ENCODE measurements at places on chromosomes 5 and 9.
A peak's percentile ranks its signal among the peaks of the same experiment; 100 is the strongest.

DNA sequence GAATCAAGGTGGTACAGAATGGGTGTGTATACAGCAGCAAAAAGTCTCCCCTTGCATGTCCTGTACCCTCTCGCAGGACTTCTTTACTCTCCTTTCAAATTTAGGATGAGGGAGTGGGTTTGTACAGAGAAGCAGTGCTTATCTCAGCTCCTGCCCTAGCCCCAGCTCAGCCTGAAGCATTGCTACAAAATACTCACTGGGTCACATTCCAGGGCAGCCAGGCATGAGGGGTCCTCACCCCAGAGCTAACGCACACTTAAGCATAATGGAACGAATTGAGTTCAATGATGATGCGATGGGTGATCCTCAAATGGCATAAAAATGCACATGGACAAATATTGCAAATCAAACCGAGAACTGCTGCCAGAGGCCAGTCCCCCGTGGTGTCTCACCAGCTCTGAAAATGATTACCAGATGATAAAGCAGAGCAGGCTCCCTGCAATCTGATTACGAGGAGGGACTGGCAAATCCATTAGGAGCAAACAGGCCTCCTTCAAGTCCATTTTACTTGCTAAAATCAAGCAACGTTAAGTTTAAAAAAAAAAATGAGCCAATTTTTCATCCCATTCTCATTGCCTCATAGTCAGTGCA lies 231.6 kb upstream of the TAS2R1 start:
- DNase-seq: no peak

DNA sequence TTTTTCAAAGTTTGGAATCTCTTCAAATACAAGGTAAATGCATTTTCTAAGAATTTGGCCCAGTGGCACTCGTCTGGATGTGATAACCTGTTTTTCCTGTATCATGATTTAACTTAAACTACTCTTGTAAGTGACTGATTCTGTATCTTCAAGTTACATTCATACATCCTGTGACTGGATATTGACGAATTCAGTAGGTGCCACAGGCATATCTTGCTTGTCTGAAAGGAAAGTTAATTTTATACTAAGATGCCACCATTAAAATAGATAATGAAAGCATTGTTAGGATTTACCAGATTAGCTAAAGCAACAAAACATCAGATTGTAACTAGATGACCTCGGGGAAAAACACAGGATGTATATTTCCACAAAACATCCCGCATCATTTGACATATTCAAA lies 175.3 kb upstream of the ZNF608 start:
- DNase-seq: no peak

- DNase-seq: no peak
Observed at GRCh38 chr5:17401470-17402288, 96.4 kb upstream of the TAF11L2 start.

DNA sequence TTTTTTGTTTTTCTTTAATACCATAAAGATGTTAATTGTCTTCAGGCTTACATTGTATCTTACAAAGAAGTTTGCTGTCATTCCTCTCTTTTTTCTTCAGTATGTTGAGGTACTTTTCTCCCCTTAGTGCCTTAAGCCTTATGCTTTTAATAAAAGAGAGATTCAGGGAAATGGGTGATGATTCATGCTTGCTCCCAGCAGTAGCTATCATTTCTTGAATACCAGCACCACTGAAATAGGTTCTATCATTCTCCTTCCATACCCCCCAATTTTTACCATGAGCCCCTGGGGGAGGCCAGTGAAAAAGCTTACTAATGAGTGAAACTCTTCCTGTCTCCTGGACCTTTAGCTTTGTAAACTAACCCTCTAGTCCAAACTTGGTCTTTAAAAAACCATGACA lies 165.0 kb downstream of the FBXL7 start:
- no peak for DNase-seq

DNA sequence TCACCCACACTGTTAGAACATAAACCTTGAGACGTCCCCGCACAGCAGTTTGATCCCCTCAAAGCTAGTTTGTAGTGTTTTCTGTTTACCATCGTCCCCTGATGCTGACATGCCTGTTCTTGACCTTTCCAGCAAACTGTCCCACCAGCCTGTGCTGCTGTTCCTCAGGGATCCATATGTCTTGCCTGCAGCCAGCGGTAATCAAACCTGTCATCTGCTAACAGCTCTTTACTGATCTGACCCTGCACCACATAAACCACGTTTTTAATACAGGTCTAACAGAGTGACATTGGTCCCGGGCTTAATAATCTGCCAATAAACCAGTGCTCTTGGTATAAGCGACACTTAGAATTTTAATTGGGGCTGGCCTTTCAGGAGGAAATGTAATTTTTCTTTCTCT lies 34.7 kb downstream of the PPIC start:
- DNase-seq: no peak

GRCh38 chr5:127950707-127951391 lies 132.7 kb upstream of the SLC12A2 start:
- DNase-seq: no peak

GRCh38 chr9:12923468-12924009 lies 148.7 kb downstream of the LURAP1L start:
- no peak for DNase-seq

GRCh38 chr9:128728298-128728697 lies 4.4 kb upstream of the ZDHHC12 start:
- DNase-seq: no peak

- DNase-seq: no peak
Observed at GRCh38 chr9:96486386-96487028, 36.5 kb downstream of the HABP4 start.

DNA sequence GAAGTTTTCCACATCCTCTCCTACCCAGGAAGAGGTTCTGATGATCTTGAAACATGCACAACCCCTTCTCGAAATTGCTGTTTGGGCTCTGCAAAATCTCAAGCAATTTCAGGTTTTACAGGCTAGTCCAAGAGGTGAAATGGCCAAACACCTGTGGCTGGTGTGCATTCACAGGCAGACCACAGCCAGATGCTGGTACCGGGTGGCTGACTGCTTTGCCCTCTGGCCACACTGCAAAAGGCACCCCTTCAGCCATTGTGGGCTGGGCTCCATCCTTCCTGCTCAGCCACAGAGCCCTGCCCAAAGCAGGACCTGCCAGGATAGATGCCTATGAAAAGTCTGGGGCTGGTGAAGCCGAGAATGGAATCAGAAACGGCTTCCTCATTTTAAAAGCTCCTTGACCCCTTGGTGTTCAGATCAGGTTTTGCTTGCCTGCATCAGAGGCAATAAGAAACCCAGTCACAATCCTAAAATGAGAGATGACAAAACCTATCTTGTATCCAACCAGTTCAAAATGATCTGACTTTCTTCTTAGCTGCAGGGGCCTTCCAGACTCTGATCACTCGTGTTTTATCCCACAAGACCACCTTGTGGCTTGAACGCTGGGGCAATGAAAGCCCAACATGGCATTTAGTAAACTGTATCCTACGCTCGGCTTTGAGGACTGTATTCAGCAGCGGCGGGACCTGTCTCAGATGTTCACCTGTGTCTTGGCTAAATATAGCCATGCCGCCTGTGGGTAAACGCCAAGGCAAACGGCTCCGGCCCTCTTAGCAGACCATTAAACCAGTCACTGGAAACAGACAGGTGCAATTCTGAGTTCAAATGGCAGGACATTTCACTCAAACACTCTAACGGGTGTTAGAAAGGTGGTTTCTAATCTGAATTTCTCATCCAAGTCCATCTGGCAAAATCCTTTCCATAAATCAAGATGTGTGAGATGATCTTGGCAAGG lies 49.6 kb downstream of the EPB41L4B start:
- DNase-seq: no peak

DNA sequence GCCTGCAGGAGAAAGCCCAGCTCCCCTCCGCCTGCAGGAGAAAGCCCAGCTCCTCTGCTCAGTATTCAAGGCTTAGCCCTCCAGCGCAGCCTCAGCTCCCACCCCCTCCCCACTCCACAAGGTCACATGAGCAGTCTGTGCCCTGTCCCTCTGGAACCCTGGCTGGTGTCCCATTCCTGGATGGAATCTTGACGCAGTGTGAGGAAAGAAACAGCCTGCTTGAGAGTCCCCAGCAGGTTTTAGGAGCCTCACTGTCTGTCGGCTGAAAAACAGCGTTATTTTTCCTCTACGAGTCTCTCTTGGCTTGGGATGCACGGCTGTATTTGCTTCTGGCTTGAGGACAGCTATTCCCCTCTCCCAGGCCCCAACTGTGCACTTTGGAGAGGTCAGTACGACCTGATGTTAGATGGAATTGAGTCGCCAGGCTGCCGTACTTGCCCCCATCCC lies 210.1 kb upstream of the TRIM32 start:
- no peak for DNase-seq

DNA sequence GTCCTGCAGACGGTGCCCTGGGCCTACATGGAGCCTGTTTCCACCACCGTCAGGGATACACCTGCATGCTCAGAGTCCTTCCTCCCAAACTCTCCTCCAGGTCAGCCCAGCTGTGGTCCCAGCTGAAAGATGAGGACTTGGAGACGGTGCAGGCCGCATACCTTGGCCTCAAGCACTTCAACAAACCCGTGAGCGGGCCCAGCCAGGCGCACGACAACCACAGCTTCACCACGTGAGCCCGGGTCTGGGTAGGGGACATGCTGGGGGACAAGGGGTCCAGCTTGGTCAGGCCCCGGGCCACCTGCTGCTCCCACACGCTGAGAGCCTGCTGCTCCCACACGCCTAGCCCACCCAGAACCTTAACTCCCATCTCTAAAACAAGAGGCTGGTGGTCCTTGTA lies 16.6 kb upstream of the CARD19 start:
- no peak for DNase-seq

GRCh38 chr5:54703133-54703532 lies 185.6 kb downstream of the SNX18 start:
- no peak for DNase-seq

GRCh38 chr9:106657926-106658325 lies 205.0 kb upstream of the ZNF462 start:
- DNase-seq: no peak

DNA sequence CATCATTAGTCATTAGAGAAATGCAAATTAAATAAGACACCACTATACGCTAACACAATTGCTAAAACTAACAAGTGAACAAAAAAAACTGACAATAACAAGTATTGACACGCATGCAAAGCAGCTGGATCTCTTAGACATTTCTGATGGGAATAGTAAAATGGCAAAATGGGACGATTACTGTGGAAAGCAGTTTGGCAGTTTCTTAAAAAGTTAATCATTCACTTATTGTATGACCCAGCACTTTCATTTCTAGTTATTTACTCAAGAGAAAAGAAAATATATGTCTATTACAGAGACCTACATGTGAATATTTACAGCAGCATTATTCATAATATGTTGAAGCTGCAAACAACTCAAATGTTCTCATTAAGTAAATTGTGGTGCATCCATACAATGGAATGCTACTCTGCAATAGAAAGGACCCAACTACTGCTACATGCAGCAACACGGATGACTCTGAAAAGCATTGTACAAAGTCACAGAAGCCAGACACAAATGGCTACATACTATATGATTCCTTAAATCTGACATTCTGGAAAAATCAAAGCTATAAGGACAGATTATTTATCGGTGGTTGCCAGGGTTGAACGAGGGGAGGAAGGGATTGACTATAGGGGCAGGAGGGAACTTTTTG lies 96.8 kb upstream of the ITGA2 start:
- DNase-seq: no peak

DNA sequence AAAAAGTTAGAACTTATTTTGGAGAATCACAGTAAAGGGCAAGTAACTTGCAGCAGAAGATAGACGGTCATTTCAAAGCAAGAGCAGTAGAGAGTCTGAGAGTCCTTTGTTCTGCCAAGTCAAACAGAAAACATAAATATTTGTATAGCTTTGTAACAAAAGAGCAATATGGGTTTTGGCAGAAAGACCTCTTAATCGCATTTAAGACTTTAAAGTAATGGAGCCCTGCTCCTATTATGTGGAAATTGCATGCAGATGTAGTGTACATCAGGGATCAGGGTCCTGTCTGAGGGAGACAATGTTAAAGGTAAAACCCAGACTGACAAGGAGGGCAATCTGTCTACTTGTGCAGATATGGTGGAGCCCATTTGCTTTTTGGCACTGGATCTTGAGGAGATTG lies 87.2 kb downstream of the PGM5 start:
- DNase-seq: no peak

DNA sequence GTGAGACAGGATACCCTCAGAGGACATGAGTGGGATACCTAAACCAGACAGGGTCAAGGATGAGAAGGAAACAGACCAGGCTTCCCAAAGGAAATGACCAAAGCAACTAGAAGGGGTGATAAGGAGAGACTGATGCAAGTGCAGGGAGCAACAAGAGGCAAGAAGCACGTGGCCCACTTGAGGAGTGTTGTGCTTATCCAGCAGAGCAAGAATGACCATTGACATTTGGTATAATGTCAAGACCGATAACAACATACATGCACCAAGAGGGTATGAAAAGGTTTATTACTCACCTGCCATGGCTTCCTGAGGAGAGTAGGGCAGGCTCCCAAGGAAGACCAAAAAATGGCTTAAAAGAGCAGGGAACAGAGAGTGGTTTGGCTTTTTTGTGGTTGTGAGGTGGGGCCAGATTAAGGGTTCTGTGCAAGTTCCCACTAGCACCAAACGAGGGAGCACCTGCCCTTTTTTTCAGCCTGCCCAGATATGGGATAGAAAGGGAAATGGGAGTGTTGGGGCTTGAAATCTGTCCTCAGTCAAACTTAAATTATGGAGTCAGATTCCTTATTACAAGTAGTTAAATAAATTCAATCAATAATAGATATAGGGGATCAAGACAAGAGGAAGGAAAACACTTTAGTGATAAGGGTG lies 513.6 kb downstream of the RASEF start:
- no peak for DNase-seq

DNA sequence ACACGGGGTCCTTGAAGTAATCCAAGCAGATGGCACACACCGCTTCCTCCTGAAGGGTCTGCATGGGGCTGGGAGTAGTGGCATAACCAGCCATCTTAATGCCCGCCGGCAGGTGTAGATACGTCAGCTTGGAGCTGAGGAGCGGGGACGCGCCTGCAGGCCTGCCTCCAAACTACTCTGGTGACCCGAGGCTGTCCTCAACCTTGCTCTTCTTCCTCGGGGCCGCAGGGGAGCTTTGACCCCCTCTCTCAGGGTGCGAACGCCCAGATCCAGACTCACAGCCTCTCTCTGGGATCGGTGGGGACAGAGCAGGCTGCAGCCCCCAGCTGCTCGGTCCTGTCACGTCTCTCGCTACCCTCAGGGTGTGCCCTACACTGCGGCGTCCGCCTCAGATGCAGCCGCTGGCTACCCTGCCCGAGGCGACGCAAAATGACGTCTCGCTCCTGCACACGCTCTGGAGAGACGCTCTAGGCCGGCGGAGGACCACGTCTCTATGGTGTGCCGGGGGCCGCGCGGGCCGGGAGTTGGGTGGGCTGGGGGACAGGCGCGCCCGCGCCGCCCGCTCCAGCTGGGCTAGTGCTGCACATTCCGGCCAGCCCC lies at the start of gene TRIM52:
TRIM52 (minus strand) TSS at position 424 of the 600 bp plus-strand sequence; CDS start at position 94, 330 bp downstream.
- peak; percentile 91 for DNase-seq

DNA sequence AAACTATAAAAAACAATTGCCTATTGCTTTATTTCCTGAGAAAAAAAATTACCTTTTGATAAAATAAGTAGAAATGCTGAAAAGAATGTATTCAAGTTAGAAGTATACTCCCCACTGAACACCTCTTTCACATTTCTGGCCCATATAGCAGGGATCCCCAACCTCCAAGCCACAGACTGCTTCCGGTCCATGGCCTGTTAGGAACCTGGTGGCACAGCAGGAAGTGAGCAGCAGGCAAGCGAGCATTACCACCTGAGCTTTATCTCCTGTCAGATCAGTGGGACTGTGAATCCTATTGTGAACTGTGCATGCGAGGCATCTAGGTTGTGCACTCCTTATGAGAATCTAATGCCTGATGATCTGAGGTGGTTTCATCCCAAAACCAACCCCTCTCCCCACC lies 563.9 kb downstream of the RAB3C start:
- no peak for DNase-seq
